ENCODE measurements at places on chromosomes 13 and 19.

GRCh38 chr13:73902847-73903246 lies 231.4 kb downstream of the KLF12 start:
- no peak for DNase-seq

GRCh38 chr13:30257468-30258099 lies 49.8 kb downstream of the KATNAL1 start:
- DNase-seq: no peak

GRCh38 chr19:46451352-46451751 lies 20.0 kb downstream of the PNMA8A start:
- DNase-seq: no peak

- DNase-seq: no peak
These were observed 150.9 kb downstream of the RFC3 start for GRCh38 chr13:33968520-33969507.

- DNase-seq: no peak
These were observed 527 bp downstream of the PODNL1 start for GRCh38 chr19:13937479-13938300.

GRCh38 chr13:77907666-77908341 lies 10.8 kb downstream of the EDNRB start:
- DNase-seq: no peak

DNA sequence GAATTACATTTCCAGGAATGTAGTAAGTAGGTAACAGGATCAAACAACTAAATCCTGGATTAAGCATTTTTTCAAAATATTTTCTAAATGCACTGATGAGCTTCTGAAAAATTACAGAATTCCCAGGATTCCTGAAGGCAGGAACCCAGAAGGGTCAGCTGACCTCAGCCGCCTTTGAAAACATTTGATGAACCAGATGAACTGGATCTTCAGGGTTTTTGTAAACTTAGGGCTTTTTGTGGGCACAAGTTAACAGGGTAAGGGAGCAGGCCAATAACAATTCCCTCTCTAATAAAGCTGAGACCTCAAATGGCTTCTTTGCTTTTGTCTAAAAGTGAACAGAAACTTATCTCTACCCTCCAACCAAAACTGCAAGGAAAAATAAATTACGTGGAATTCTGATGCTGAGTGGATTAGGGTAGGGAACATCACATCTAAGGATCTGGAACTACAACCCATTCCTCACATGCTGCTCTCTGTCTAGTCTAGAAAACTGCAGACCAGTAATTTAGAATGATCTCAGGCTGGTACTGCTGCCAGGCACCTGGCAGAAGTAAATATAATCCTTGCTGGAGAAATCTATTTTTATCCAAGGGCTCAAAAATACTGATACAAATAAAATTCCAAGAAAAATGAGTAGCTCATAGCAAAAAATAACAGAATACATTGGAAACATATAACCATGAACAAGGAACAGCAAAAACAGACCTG lies 48.2 kb upstream of the N4BP2L1 start:
- no peak for DNase-seq

DNA sequence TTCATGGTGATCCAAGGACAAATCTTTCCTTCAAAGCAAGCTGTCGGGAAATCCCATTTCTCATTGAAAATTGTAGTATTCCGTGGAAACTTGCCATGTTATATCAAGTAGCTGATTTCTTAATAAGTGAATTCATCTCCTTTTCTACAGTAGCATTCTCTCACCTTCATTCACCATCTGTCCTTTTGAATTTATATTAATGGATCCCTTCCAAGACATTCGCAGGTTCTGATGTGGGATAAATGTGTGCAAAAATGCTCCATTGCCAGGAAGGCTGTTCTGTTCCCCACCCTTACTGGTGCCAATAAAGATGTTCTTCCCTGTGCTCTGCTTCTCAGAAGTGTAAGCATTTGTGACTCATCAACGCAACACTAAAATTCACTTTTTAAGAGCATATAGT lies 36.2 kb downstream of the AMER2 start:
- no peak for DNase-seq

DNA sequence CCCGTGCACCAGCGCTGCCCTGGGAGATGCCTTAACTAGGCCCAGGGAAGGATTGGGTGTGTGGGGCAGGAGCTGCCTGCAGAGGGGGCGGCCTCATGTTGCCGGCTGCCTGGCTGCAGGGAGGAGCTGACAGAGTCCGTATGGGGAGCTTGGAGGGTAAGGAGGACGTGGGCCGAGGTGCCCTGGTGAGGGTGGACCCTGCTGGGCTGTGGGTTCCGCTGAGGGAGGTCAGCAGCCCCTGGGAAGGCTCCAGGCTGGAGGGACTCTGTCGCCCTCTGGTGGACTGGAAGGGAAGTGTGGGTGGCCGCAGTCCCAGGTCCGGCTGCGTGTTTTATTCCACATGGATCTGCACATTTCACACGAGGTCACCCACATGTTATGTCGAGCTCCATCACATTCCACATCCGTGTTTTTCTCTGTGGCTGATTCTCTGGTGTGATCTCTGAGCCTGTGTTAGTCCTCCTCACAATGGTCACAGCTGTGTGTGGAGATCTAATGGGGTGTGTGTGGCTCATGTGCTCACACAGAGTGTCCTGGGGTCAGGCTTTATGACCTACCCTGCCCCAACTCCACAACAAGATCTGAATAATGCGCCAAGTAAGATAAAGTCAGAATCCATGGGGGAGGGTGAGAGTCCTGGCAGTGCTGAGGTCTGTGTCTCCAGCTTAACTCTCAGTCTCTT lies 1.8 kb upstream of the CEACAM8 start:
- DNase-seq: peak; percentile 43

DNA sequence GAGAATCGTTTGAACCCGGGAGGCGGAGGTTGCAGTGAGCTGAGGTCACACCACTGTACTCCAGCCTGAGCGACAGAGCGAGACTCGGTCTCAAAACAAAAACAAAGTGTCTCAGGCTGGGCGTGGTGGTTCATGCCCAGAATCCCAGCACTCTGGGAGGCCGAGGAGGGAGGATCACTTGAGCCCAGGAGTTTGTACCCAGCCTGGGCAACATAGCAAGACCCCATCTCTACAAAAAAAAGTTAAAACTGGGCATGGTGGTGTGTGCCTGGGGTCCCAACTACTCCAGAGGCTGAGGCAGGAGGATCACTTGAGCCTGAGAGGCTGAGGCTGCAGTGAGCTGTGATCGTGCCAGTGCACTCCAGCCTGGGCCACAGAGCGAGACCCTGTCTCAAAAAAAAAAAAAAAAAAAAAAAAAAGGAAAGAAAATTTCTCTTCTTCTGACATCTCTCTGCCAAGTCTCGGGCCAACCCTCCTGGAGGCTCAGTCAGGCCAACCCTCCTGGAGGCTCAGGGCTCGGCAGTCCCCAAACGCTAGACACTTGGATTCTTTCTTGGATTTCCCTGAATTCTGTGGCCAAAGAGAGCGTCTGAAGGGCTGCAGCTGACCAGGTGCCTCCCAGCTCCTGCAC lies 26.3 kb downstream of the ARID3A start:
- no peak for DNase-seq

DNA sequence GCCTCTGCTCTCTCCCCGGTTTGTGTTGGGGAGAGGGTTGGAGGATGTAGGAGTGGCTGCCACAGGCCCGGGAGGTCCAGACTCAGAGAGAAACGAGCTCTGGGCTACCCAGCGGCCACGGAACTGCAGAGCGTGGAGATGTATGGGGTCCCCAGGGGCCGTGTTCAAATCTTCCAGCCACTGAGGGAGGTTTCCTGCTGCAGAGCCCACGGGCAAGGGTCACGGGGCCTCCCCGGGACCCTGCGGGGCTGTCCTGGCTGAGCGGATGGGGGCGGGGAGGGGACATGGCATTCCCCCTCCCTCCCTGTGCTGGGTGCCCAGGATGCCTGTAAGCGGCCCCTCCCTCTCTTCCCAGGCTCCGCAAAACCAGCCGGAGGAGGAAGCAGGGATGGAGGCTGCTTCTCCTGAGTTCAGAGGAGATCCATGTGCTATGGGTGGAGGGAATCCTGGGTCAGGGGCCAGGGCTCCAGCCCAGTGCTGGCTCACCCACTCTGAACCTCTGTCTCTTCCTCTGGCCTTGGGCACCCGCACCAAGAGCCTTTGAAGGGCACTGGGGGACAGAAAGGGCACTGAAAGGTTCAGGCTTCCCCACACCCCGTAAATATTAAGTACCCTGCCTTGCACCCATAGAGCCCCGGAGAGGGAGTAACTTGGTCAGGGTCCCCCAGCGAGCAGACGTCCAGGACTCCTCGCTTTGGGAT lies 22.6 kb downstream of the SMIM24 start:
- DNase-seq: no peak

DNA sequence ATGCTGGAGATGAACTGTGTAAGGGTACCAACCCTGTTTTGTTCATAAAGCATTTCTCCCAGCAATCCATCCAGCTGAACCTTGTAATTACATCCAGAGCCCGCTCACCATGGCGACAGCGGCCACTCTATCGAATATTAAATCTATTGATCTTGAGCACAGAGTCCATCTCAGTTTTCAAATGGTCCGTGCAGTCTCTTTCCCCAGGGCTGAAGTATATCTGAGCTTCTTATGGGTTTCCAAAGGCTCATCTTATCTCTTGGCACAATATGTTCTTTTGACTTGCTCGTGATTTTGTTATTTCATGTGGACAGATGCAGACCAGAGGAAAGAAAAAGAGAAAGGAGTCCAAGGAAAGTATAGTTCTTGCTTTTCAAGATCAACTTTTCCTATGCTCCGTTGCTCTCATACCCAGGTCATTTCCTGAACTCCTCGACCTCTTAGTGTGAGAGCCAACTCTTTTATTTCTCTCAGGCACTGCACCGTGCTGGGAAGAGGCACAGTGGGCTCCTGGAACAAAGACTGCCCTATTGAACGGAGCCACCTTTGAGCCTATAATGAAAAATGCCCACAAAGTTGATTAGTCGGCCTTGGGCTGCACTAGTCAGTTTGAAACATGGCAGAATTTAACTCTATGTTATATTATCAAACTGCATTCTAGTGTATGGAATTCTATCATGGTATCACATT lies 66.7 kb downstream of the RFC3 start:
- DNase-seq: no peak

GRCh38 chr13:20534038-20534608 lies 8.5 kb upstream of the CRYL1 start:
- no peak for DNase-seq

DNA sequence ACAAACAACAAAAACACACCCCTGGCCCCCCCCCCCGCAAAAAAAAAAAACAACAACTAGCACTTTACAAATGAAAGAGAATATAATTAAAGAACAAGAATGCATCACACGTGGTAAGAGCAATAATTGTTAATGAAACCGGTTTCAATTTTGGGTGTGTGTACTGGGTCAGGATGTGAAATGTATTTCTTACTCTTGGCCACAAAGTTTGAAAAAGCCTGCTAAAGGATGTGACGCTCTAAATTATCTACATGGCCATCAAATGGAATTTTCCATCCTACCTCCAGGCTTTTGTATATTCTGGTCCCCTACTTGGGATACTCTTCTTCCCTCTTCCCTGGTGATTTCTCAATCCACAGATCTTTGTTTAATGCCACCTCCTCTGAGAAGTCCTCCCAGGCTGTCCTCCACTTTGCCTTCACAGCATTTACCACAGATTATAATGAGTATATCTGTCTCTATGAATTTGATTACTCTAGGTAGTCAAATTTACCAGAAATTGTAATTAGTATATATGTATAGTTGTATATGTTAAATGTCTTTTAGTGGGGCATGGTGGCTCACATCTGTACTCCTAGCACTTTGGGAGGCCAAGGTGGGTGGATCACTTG lies 2.1 kb downstream of the SARS2 start:
- no peak for DNase-seq

DNA sequence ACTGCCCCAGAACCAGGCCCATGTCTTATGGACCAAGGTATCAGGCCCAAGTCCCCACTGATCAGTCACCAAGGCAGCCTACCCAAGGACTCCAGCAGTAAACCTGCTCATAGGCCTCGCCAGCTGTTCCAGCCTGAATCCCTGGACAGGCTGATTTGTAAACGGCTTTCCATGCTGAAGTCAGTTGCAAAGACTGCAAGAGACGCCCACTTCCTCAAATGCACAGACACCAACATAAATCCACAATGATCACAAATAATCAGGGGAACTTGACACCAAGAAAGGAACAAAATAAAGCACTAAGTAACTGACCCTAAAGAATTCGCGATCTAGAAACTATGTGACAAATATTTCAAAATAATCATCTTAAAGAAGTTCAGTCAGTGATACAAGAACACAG lies 75.2 kb downstream of the RXFP2 start:
- DNase-seq: no peak

GRCh38 chr19:58328999-58329398 lies 2.2 kb downstream of the ZSCAN22 start:
- no peak for DNase-seq

DNA sequence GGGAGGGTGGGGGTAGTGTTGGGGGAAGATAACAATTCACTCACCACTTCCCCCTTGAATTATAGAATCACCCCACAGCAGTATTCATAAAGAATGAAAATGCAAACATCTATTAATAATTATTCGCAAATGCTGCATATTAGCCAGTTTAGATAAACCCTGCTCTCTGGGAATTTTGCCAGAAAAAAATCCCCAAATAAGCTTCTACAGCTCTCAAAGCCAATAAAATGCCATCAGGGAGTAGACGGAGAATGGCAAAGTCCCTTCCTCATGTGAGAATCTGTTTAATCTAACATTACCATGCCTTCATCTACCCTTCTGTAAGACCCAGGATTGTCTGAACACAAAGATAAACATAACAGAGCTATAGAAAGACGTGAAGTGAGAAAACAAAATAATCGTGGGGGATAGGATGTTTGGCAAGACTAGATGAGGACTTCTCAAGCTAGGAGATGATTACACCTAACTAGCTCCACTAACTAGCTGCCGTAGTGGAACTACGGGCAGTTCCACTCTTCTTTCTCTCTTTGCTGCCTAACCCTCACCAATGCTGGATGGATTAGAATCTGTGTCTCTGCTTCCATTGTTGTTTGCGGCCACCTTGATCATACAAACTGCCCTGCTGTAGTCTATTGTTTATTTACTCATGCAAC lies 32.4 kb upstream of the CACNA1A start:
- DNase-seq: no peak

- DNase-seq: peak; percentile 45
These were observed at the start of gene CADM4 for GRCh38 chr19:43639519-43640423. TSS of gene CADM4 (minus strand) at chr19:43639850. CDS start at chr19:43639790, 60 bp downstream.

DNA sequence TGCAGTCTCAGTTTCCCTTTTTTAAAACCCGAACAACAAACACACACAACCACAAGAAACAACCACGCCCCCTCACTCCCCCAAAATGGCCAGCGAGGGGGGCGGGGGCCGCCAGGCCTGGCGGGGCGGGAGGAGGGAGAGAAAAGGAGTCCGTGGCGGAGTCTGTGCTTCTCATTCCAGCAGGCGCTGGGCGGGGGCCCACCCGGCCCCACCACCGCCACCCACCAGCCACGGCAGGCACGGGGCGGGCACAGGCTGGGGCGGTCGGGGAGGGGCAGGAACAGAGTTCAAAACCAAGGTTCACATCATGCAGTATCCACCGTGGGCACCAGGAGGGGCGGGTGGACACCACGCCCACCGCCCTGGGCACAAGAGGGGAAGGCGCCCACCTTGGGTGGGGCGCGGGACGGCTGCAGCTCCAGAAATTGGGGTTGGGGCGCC lies 12.9 kb downstream of the DPF1 start:
- no peak for DNase-seq

- no peak for DNase-seq
These were observed 16.6 kb downstream of the DDX39A start for GRCh38 chr19:14402332-14403144.

All from activated naive CD4-positive, alpha-beta T cell treated with Interleukin-2 at 50 U/mL for 16 hours (primary cell).